ENCODE measurements at places on chromosomes 16 and 17.

GRCh38 chr16:79865918-79866317 is 265.4 kb upstream of the MAF start:
- no peak for DNase-seq
- H3K4me3 ChIP-seq = no peak overlapping the region
- no peak overlapping the region for H3K27ac ChIP-seq
- no peaks in the 10 kb centered on the region for H3K36me3 ChIP-seq
- H3K4me1 ChIP-seq = no peaks in the 10 kb centered on the region
- no peaks in the 10 kb centered on the region for H3K27me3 ChIP-seq

- no peaks in the 10 kb centered on the region for H3K27me3 ChIP-seq
- no peak for DNase-seq
- no peaks in the 10 kb centered on the region for H3K36me3 ChIP-seq
- H3K4me1 ChIP-seq = peaks cover 26% of the 10 kb centered on the region
These were observed 5.4 kb upstream of the HEXIM2 start for GRCh38 chr17:45156242-45156641.

DNA sequence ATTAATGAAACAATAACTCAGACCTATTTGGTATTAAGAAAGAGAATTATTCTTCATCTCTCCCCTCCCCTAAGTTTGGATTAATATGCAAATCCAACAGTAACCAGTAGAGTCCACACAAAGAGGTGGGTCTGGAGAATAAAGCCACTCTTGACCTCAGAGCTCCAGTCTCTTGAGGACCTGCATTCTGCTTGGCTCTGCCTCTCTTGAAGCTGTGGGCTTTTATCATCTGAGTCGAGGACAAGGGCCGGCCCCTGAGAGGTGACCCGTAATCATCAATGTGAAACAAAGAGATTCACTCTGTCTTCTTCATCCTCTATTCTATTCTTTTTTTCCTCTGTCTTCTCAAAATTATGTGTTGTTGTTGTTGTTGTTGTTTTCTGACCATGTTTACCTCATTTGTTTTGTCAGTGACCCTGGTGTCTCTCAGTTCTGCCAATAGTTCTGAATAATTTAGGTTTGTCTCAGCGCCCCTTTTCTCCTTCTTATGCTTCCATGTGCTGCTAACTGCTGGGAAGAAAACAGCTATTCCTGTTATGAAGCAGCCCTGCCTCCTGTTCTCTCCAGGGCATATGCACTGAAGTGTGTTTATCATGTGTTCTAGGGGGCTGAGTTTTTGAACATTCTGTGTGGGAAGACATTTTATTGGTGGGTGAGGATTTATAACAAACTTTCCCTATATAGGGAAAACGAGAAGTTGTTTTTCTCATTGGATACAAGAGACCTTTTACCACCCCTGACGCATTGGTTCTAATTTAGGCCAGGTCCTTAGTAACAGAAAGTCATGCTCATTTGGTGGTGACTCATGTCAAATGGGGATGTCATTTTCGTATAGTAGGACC is 135.8 kb downstream of the TRIM37 start:
- no peak for DNase-seq
- H3K4me3 ChIP-seq = no peak overlapping the region
- no peaks in the 10 kb centered on the region for H3K36me3 ChIP-seq
- no peaks in the 10 kb centered on the region for H3K27me3 ChIP-seq

GRCh38 chr17:73099511-73099910 is 7.0 kb upstream of the SLC39A11 start:
- H3K4me3 ChIP-seq = no peak overlapping the region
- no peak for DNase-seq
- H3K27ac ChIP-seq = no peak overlapping the region
- no peaks in the 10 kb centered on the region for H3K36me3 ChIP-seq
- H3K4me1 ChIP-seq = no peaks in the 10 kb centered on the region
